GM06990 (cell line): ENCODE measurements at places on chromosomes 1 and 21.
A peak's percentile ranks its signal among the peaks of the same experiment; 100 is the strongest.

DNA sequence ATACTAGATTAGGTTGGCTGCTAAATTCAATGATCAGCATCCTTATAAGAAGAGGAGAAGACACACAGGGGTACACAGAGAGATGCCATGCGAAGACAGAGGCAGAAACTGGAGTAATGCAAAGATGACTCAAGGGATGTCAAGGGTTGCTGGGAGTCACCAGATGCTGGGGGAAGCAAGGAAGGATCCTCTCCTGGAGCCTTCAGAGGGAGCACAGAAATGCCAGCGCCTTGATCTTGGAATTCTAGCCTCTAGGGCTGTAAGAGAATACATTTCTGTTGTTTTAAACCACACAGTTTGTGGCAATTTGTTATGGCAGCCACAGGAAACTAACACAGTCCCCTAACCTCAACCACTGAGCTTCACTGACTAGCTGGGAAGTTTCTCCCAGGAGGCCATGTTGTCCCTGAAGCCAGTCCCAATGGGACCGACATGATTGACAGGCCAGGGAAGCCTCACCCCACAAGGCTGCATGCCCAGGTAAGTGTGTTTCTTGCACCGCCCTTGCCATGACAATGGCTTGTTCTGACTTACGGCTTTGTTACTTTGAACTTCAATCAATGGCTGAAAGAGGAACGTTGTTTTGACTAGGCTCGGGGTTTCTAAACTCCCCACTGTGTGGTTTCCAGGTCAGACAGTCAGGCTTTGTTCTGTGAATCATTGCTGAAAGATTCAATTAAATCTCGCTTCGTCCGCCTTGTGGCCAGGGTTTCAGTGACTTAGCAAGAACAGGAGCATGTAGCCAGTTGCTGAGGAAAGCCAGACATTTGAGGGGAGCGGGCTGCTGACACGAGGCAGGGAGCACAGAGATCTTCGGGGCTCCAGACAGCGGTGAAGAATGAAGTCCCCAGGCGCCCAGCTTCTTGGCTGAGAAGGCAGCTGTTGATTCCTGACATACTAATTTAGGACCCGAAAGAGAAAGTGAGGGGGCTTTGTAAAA, 62.3 kb downstream of the RUNX1 start:
- peak; percentile 73 for DNase-seq

GRCh38 chr21:45957981-45958600, 23.5 kb upstream of the COL6A1 start:
- no peak for DNase-seq

GRCh38 chr1:204464701-204465100, 29.9 kb downstream of the PIK3C2B start:
- no peak for DNase-seq

- no peak for DNase-seq
These were observed 6.8 kb upstream of the CDC42 start for GRCh38 chr1:22045604-22046228.

DNA sequence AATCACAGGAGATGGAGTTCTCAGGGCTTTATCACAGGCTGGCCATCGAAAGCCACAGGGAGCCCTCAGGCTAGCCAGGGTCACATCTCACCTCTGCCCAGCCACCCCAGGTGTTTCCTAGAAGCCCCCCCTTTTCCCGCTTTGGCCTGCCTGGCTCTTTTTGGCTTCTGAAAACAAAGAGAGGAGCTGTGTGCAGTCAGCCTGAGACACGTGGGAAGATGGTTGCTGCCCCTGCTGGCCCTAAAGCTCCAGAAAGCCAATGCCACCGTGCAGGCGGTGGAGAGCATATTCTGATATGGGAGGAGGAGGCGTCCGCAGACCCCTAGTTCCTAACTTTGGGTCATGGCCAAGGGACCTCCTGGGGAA, 18.7 kb upstream of the LBR start:
- no peak for DNase-seq

- peak; percentile 70 for DNase-seq
These were observed 898 bp downstream of the MFSD2A start for GRCh38 chr1:39955547-39956539.

- no peak for DNase-seq
These were observed 99.5 kb downstream of the CLIC6 start for GRCh38 chr21:34768326-34768725.

DNA sequence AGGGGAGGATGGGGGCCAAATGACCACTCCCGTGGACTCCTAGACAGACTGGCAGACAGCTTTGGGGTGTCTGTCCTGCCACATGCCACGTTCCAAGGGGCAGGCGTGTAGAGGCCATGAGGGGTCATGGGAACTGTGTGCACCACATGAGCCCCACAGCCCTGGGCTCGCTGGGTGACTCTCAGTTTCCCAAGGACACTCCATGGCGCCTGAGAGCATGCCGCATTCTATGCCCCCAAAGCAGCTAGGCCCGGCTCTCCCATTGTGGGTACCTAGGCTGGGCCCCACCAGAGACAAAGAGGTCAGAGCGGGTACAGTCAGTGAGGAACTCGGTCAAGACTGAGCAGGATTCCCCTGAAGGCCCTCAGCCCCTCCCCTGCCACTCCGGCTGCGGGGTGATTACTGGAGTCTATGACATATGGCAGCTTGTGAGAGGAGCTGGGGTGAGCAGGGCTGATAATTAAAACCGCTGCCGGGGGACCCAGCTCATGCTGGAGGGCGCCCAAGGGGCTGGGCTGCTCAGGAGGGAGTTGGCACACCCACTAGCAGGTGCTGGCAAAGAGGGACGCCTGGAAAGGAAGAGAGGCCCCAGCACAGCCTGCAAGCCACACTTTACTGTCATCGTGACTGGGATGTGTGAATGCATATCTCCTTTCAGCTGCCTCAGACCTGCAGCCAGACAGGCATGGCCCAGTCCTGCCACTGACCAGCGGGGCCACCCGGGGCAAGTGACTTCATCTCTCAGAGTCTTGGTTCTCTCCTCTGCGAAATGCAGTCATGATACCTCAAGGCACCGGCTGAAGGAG, 8.4 kb downstream of the LRP8 start:
- DNase-seq = no peak

DNA sequence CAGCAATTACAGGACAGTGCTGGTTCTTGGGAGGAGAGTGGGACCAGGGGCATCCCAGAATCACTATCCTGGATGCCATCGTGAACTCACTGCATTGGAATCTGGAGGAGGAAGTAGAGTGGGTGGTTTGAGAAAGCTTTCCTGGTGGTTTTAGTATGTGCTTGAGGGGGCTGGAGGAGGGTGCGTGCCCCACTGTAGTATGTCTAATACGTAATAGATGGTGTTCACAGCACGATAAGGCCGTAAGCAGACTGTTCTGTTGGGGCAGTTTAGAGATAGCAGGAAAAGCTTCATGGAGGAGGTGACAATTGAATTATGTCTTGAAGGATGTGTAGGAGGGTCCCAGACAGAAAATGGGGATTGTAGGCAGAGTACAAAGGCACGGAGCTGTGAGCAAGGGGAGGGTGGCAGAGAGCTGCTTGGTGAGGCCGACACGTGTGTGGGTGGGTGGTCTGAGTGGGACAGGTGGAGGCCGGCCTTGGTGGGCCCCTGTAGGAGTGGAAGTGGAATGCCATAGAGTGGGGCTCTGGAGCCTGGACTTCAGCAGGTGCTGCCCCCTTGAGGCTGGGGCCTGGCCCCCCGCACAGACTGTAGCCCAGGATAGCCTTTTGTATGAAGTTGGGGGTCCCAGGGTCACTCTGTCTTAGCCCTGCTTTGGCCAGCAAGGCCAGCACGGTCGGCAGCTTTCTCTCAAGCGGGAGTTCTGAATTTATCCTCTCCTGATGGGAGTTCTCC, 37.0 kb downstream of the IL6R start:
- DNase-seq = no peak

GRCh38 chr1:185317886-185318310, 855 bp upstream of the IVNS1ABP start:
- no peak for DNase-seq

DNA sequence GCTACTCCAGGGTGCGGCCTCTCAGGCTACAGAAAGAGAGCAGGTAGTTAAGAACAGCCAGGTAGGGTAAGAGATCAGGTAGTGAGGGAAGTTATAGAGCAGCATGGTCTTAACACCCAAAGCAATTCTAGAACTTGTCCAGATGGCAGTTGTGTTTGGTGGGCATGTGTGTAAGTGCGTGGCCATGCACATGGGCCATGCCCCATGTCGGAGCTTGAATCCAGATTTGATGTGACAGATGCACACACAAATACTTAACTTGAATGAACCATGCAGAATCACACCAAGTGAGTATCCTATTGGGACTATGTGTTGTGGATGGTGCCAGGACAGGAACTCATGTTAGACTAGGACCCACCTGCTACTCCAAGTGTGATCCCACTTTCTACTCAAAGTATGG, 145.7 kb upstream of the HMGB4 start:
- no peak for DNase-seq

GRCh38 chr1:78171736-78172590, 126.2 kb downstream of the GIPC2 start:
- DNase-seq = no peak

- DNase-seq = no peak
These were observed 37.8 kb upstream of the TLR5 start for GRCh38 chr1:223180731-223181321.

DNA sequence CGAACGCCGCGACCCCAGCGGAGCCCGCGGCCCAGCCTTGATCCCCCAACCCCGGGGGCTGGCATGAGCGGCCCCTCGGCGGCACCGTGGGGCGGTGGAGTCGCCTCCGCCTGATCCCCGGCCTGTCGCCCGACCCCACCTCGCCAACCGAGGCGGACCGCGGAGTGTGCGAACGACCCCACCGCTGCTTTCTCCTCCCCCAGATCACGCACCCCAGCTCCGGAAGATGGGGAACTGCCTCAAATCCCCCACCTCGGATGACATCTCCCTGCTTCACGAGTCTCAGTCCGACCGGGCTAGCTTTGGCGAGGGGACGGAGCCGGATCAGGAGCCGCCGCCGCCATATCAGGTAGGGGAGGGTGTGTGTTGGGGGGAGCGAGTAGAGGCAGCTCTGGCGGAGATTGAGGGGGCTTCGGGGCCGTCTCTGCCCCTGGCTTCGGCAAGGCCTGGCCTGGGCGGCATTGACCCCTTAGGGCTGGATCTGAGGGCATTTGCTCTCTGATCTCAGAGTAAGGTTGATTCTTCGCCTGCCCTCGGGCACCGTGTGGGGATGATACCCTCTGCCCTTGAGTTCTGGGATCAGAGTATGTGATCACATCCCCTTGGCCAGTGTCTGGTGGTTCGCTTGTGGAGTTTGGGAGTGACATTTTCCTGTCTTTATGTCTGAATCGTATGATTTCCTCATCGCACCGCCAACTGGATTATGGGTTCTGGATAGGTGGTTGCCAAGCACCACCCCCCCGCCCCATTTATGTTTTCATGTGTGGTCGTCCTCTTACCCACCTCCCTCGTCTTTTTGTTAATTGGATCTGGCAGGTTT, 668 bp downstream of the RNF11 start:
- peak; percentile 53 for DNase-seq

GRCh38 chr1:246497331-246497915, 9.7 kb downstream of the SMYD3 start:
- DNase-seq = no peak

- no peak for DNase-seq
These were observed 349.6 kb downstream of the SMYD3 start for GRCh38 chr1:246157516-246157915.

DNA sequence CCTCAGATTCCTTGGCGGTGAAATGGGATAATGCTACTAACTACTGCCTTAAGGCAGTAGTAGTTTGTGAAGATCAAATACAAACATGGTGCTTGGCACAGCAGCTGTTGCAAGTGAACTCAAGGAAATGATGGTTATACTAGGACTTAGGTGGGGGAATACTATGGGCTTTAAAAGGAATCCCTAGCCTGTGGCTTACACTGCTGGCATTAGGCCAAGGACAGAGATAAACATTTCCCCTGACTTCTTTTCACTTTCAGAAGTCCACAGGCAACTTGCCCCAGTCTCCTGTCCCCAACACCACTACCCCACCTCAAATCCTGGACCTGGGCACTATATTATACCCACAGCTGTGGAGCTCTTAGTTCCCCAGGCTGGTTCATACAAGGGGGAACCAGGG, 13.1 kb upstream of the VAMP4 start:
- no peak for DNase-seq

GRCh38 chr1:101247404-101248287, 10.8 kb downstream of the S1PR1 start:
- peak; percentile 78 for DNase-seq

DNA sequence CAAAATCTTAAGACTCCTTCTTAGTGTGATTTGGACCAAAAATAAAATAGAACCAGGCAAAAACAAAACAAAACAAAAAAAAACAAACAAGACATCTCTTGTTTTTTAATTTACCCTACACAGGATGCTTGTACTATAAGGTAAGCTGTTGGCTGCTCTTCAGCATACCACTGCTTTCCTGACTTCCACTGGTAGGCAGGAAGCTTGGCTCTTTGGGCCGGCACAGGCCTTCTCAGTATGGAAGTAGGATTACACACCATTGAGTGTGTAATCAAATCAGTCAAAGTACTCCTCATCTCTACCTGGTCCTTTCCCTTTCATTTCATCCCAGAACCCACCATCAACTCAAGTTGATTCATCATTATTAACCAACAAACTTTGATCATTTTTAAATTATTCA, 61.9 kb upstream of the RGS1 start:
- DNase-seq = no peak

DNA sequence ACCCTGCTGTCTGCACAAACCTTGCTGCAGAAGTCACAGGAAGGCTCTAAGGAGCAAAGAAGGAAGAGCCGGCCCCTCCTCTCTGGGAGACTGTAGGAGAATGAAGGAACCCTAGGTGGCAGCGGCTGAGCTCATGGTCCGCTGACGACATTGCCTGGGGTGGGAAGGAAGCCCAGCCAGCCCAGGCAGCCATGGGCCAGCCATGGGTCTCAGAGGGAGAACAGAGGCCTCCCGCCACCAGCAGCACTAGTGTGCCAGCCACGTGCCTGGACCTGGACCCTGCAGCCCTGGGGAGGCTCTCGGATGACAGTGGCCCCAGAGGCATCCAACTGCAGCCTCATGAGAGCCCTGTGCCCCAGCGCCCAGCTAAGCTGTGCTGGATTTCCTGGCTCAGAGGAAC, 49.2 kb upstream of the POFUT2 start:
- no peak for DNase-seq
